ENCODE measurements at places on chromosomes 2 and 18.

- DNase-seq, result no peak
These were observed 120.0 kb upstream of the THSD7B start for GRCh38 chr2:136645236-136645828.

DNA sequence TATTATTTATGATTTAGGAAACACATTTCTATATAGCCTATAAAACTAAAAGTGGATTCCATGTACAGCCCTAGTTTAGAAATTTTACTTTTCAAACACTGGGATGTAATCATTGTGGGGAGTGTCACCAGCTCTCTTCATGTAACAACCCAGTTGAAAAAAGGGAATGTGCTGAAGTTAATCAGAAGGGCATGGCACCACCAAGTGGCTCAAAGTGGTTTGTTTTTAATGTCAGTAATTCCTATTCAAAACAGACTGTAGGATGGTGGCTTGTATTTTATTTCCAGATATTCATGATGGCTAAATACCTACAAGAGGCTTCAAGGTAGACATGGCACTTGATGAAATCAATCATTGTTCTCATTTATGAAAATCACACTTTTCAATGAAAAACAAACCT is 58.1 kb upstream of the TMEM182 start:
- peak; percentile 44 for DNase-seq

DNA sequence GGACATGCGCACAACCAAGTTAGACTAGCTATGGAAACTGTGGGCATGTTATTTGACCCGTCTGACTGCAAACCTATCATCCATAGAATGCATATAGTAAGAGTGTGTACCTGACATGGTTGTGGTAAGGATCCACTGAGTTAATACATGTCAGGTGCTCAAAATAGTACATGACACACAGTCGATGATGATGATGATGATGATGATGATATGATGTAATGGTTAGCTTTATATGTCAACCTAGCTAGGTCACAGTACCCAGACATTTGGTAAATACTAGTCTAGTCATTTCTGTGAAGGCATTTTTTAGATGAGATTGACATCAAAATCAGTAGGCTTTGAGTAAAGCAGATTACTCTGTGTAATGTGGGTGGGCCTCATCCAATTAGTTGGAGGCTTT is 204.1 kb downstream of the AFF3 start:
- no peak for DNase-seq

DNA sequence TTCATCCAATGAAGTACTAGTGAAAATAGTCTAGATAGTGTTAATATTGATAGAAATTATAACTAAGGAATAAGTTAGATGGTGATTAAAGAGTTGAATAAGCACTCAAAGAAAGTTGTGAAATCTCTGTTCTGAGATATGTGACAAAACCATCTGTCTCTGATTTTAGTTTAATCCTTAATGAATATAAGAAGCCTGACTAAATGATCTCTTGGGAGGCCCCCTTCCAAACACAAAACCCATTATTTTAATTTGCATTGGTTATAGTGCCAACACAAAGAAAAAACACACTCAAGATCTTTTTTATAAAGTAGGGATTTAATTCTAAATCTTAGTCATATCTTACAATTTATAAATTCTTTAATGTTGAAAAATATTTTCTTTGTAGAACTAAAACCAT is 34.0 kb downstream of the SCN2A start:
- DNase-seq, result no peak

GRCh38 chr2:42998721-42999120 is 206.3 kb upstream of the HAAO start:
- DNase-seq, result no peak

- DNase-seq, result no peak
These were observed 66.3 kb downstream of the TANC1 start for GRCh38 chr2:159034713-159035112.

GRCh38 chr2:223597076-223597475 is 5.1 kb downstream of the SCG2 start:
- no peak for DNase-seq

DNA sequence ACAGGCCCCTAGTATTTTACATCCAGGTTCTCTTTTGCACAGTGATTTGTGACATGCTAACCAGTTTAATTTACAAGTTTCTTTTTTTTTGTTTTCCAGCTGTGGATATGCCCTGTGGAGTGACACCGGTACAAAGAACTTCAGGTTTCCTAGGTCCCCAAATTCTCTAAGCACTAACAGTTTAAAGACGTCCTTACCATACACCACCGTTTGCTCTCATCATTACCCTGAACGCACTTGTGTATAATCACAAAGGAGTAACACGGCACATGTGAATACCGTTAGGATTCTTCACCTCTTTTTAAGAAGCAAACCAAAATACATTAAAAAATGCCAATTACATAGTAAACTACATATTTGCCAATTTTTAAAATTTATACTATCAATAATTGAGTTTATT is 853 bp downstream of the LANCL1 start:
- no peak for DNase-seq

DNA sequence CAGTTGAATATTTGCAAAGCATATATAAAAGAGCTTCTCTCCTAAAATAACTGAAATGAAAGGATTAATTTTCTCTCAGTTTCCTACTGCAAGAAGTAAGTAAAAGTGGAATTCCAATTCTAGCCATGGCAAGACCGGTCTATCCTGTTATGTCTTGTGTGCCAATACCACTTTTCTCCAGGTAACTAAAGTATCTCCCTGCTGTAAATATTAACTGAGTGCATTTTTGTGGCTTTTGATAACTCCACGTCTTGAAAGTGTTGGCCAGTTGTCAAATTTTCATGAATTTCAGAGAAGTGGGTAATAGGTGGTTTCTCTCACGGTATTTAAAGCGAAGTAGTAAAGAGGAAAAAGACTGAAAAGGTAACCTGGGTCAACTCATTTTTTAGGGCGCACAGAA is 225.9 kb downstream of the NEDD4L start:
- no peak for DNase-seq

DNA sequence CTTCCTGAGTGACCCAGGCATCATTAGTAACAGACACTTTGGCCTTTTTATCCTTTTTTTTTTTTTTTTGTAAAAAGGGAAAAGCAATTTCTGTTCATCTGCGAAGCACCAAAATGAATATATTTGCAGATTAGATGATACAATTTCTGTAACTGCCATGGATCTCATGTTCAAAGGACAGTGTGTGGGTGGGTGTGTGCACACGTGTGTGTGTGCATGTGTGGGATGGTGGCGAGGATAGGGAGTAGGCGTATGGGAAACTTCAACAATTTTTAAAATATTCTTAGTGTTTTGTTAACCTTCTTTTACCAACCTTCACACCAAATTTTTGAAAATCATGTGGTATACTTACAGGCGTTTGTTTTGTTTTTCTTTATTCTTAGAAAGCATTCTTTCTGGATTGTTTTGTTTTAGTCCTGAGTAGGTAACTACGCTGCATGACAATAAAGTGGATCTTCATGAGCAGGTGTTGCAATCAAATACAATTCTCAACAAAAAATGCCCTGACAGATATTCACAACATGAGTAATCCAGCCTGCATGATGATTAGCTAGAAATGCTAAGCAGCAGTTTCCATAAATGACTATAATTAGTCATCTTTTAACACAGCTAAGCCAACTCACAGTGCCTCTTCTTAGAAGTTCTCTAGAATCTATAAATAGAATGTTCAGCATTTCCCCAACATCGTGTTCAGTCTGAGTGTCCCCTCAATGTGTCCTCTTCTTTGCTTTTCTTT is 53.5 kb upstream of the RMDN2 start:
- DNase-seq, result peak; percentile 80

- DNase-seq, result no peak
These were observed 568.5 kb upstream of the SOX11 start for GRCh38 chr2:5123582-5124196.

GRCh38 chr2:166565501-166565900 is 71.5 kb upstream of the SCN7A start:
- DNase-seq, result no peak

DNA sequence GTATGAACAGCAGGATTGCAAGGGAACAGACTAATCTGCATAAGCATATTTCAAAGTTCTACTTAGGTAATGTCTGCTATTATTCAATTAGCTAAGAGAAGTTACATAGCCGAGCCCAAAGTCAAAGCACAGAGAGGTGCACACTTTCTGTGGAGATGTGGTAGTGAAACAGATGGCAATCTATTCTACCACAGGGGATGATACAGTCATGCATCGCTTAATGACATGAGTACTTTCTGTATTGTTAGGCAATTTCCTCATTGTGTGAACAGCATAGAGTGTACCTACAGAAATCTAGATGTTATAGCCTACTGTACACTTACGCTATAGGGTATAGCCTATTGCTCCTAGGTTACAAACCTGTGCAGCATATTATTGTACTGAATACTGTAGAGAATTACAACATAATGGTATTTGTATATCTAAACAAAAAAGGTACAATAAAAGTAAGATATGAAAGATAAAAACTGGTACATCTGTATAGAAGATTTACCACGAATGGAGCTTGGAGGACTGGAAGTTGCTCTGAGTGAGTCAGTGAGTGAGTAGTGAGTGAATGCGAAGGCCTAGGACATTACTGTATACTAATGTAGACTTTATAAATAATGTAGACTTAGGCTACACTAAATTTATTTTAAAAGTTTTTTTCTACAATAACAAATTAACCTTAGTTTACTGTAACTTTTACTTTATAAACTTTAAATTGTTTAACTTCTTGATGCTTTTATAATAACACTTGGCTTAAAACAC is 197.6 kb downstream of the MBD5 start:
- no peak for DNase-seq

DNA sequence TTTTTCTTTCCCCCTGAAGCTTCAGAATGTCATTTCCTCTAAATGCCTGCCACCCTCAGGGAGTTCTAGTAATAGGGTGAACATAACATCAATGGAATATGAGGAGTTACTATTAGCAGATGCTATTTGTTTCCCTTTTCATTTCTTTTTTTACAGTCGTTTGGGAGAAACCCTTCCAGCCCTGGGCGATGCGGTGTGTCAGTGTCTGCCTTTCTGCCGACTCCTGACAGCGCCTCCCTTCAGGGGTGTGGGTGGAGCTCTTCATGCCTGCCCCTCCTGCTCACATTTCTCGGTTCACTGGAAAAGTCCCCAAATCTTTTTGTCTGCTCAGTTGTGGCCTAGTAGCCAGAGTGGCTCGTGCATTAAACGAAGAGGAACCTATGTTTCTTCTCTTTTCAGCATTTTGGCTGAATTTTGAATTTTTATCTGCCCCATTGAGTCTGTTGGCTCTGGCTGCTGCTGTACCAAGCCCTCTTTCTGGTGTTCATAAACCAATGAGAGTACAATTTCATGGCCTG is 72.3 kb downstream of the FMNL2 start:
- DNase-seq, result peak; percentile 41

GRCh38 chr2:165969227-165969626 is 15.7 kb upstream of the TTC21B start:
- DNase-seq, result peak; percentile 4

- DNase-seq, result no peak
These were observed 68.7 kb upstream of the LYPD6 start for GRCh38 chr2:149261692-149262091.

GRCh38 chr2:36463365-36463764 is 107.8 kb downstream of the CRIM1 start:
- DNase-seq, result no peak

DNA sequence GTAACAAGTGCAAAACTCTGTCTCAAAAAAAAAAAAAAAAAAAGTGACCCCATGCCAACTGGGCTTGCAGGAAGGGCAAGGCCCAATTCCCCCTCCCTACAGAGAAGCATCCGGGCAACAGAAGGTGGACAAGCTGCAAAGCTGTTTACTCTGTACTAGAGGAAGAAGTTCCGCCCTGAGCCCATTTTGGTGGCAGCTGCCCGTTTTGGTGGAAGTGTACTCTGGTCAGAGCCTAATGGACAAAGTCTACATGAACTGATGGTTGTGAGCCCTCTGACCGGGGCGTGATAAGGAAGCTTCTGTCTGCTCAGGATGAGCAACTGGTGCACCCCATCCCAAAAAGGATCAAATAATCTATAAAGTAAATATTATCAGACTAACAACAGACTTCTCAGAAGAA is 65.0 kb downstream of the TRAPPC8 start:
- no peak for DNase-seq

DNA sequence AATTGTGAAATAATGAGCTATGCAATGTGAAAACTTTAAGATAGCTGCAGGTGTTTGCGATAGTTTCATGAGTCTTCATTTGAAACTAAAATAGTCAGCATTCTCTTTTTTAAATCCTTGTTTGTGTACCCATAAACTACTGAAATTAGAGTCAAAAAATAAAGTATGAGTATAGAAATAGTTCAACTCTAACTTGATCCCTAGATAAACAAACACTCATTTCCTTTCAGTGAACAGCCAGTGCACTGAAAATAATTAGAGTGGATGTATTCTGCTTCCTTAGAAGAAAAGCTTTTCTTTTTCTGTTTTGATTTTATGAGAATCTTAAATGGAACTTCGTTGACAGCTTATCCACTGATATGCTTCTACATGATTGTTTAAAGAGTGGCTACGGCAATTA is 1033.4 kb downstream of the SOCS6 start:
- DNase-seq, result no peak

GRCh38 chr2:102041351-102041750 is 49.6 kb downstream of the IL1R2 start:
- peak; percentile 86 for DNase-seq

DNA sequence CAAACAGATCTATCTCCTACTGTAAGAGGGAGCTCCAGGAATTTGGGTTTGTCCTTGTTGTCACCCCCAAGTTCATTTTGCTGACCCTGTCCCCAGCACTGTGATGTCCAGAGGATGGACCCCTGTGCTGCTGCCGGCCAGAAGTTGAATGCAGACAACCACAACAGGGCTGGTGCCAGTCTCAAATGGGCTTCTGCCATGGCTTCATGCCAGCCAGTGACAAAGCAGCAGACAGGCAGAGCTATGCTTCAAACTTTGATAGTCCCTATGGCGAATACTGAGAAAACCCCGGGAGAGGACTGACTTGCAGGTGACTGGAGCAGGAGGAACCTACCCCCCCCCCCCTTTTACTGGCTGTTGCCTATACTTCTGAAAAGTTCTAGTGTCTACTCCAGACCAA is 3.2 kb downstream of the SMAD7 start:
- no peak for DNase-seq

DNA sequence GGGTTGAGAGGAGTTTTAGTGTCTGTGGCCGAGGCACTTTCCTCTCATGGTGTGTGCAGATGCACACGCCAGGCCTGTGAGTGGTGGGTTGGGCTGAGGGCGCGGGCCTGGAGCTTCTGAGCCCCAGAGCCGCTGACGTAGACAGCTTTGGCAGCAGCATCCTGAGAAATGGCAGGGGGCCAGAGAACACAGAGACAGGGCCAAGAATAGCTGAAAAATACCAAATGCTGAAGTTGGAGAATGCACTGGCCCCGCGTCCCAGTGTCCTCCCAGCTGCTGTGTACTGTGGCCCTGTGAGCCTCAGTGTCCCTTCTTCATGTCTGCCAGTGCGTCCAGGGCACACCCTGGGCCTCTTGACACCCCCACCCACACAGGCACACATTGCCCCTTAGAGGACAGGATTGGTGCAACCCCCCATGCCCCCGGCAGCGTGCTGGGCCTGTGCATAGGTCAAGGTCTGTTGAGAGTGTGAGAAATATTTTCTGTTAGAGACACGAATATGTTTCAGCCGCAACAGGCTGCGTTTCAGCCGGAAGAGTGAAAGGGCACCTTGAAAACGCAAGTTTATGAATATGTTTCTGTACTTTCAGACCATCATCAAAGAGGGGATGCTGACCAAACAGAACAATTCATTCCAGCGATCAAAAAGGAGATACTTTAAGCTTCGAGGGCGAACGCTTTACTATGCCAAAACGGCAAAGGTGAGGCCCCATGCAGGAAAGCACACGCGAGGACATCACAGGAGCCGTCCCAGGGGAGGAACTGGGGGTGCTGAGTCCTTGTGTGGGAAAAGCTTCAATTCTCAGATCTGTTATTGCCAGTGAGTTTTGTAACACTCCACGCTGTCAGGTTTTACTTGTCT is 33.6 kb downstream of the DGKD start:
- DNase-seq, result peak; percentile 97

All from foreskin fibroblast (primary cell).